Stimulated activated CD8-positive, alpha-beta memory T cell treated with anti-CD3 and anti-CD28 coated beads, Interleukin-4, amount 100 ng/mL, for 1 hour (primary cell): ENCODE measurements at places on chromosomes 16 and 17.

DNA sequence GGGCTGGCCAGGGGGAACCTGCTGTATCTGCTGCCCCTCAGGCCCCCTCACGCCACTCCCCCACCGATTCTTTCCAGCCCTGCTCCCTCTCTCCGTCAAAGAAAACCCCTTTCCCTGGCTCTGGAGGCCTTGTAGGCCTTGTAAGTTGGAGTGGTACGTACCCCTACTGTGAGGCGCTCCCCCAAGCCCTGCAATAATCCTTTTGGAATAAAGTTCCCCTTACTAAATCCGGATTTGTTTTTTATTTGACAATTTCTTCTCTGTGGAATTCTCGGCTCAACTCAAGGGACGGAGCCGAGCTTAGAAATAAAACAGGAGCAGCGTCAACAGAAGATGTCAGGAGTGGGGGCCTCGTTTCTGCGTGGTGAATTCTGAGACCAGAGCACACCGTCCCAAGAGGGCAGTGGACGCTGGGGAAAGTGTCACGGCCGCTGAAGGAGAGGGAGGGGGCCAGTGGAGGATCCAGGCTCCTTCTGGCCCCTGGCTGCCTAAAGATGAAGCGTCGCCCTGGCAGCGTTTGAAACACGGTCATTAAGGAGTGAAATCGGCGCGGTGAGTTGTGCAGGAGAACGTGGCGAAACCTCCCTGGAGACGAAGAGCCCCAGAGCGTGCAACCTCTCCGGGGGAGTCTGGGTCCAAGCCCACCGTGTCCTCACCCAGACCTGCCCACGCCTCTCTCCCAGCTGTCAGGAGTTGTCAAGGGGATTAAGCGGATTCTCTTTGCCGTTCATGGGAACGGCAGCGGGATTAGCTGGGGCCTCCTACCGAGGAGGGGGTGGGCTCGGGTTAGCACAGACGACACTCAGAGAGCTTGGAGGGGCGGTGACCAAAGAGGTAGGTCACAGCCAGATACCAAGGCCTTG, 47.0 kb downstream of the SLC7A5 start:
- DNase-seq, result no peak

- no peak for DNase-seq
These were observed 12.7 kb upstream of the FAM20A start for GRCh38 chr17:68613739-68614298.

DNA sequence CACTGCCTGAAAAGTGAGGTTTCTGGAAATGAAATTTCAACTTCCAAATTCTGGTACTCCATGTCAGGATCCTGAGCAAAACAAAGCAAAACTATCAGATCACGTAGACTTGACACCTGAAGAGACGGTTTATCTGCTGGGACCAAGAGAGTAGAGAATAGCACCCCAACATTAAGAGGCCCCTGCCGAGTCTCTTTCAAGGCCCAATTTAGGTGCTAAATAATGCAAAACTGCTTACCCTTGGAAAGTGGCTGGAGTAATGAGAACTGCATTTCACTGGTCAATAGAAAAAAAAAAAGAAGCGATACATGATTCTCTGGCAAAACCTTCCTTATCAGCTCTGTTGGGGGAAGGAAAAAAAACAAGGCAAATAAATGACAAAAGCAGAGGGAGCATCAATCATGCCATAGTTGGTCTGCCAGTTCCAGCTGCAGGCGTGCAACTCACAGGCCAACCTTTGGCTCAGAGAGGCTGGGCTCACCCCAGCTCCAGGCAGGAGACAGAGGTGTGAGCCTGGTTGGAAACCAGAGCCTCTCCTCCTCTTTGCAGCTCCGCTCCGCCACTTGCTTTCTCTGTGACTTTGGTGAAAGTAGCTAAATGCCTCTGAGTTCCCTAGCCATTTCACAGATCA, 595.2 kb downstream of the TOX3 start:
- DNase-seq, result no peak

- DNase-seq, result no peak
These were observed at the start of gene LPCAT2 for GRCh38 chr16:55508941-55509931. LPCAT2 (plus strand) TSS chr16:55509072; CDS start chr16:55509182, 110 bp downstream.

DNA sequence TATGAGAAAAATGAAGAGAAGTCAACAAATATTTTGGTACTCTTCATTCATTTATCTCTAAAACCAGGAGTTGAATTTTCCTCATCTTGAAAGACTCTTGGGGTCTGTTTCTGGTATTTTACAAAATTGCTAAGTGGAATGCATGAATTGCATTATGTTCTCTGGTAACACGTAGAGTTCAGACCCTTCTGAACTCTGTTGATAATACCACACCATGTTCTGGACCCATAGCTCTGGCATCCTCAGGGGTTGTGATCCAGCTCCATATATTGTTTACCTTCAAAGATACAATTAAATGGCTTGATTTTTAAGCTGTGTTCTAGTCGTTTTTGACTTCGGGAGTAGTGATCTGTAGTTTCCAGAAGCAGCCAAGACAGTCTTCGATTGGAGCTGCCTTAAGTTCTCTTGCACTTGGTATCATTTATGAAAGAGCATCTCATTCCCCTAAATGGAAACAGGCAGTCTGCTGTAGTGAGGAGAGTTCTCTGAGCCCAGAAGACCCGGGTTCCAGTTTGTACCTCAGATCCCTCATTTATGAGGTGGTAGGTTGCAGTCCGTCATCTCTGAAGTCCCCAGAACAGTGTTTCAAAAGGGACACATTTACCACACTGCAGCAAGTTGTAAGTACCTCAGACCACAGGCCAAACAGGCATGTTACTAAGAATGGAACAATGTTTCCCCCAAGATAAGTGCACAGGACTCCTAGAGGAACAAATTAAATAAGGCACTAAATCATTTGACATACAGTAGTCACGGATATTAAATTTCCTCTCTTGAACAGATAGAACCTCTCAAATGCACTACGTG, 9.6 kb downstream of the PSMD7 start:
- no peak for DNase-seq

GRCh38 chr16:88857728-88858339, 907 bp downstream of the TRAPPC2L start:
- DNase-seq, result peak; percentile 38

DNA sequence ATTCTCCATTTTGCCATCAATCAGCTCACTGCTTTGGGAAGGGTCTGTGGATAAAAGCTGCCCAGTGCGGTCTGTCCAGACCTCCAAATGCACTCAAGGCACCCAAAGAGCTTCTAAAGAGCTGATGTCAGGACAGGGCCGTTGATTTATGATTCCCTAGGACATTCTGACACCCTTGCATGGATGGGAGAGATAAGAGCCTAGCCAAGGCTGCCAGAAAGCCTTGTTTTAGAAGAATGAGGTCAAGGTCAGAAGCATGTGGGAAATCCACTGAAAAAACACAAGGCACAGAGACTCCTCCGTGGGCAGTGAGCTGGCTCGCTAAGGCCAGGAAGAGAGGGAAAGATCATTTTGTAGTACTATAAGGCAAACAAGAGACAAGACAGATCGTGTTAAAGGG, 214.0 kb downstream of the CDH11 start:
- no peak for DNase-seq

DNA sequence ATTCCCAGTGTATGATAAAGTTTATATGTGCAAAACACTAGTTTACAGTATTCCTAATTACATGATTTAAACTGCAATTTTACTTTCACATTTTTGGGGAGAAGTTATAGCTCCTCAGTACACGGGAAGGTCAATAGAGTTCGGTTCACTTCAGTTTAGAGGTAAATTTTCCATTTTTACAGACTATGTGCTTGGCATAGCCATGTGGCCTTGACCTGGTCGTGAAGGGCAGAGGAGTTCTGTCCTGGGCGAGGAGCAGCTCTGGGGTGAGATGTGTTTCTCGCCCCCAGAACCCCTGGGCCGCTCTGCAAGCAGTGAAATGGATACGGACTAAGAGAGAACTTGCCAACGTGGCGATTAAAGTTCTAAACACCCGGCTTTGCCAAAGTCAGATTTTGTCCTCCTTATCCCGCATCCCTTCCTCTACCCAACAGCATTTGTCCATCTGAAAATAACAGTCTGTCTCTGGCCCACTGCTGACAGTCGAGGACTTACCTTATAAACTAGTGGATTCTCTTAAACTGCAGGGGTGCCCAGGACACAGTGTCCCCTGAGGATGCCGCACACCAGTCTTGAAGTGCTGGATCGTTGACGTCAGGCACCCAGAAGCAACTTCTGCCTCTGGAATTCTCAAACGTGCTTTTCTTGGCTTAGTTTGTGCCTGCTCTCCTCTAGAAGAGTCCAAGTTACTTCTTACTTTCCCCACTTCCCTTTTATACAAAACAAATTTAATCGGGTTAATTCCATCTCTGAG, 1.5 kb upstream of the SIAH1 start:
- DNase-seq, result no peak

GRCh38 chr17:73027130-73027741, 65.3 kb downstream of the SLC39A11 start:
- DNase-seq, result no peak

- no peak for DNase-seq
These were observed 2.8 kb downstream of the TMC8 start for GRCh38 chr17:78133179-78133951.

- DNase-seq, result no peak
These were observed 77.9 kb downstream of the SYCE1L start for GRCh38 chr16:77277141-77277540.

GRCh38 chr16:23052908-23053580, 96.2 kb downstream of the USP31 start:
- no peak for DNase-seq

DNA sequence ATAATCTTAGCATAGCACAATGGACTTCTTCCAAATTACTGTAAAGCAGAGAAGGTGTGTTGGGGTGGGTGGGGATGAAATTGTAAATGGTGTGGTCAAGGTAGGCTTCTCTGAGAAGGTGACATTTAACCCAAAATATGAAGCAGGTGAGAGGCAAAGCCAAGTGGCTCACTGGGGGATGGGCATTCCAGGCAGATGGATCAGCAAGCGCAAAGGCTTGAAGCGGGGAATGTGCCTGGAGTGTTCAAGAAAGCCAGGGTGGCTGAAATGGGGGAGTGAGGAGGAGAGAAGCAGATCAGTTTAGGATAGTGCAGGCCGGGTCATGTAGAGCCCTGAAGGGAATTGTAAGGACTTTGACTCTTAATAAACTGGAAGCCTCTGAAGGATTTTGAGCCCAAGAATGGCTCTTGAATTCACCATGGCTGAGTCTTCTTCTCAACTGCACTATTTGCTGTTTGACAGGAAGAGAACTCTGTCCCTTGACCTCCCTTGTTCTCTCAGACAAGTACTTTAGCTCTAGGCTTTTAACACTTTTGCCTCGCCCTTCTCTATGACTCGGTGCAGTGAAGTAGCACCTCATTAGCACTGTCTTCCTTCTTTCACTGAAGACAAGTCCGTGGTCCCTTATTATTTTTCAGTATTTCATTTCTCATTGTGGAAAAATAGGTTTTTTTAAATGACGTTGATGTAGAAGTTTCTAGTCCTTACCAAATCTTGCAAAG, 14.7 kb downstream of the CACNG3 start:
- DNase-seq, result no peak

DNA sequence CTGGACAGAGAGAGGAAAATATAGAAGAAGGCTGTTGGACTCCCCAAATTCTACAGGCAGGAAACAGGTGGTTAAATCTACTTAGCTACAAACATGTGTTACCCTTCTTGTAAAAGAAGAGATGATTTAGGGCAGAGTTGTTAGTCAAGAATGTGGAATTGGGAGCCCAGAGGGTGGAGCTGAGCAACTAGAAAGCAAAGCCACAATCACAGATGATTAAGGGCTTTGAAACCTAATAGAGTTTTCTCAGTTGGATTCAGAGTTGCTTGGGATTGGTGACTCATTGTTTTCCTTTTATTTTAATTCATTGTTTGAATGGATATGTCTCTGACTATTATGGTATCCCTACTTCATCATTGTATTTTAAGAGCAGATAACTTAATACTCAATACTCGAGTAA, 6.2 kb downstream of the ACSM5 start:
- DNase-seq, result no peak

DNA sequence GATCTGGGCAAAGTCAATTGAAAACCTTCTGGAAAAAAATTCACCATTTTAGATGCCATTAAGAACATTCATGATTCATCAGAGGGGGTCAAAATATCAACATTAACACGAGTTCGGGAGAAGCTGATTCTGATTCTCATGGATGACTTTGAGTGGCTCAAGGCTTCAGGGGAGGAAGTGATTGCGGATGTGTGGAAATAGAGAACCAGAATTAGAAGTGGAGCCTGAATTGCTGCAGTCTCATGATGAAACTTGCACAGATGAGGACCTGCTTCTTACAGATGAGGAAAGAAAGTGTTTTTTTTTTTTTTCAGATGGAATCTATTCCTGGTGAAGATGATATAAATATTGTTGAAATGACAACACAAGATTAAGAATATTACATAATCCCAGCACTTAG, 12.9 kb downstream of the ITGAX start:
- no peak for DNase-seq

- DNase-seq, result no peak
These were observed 3.5 kb upstream of the SNX29 start for GRCh38 chr16:11973070-11973469.

DNA sequence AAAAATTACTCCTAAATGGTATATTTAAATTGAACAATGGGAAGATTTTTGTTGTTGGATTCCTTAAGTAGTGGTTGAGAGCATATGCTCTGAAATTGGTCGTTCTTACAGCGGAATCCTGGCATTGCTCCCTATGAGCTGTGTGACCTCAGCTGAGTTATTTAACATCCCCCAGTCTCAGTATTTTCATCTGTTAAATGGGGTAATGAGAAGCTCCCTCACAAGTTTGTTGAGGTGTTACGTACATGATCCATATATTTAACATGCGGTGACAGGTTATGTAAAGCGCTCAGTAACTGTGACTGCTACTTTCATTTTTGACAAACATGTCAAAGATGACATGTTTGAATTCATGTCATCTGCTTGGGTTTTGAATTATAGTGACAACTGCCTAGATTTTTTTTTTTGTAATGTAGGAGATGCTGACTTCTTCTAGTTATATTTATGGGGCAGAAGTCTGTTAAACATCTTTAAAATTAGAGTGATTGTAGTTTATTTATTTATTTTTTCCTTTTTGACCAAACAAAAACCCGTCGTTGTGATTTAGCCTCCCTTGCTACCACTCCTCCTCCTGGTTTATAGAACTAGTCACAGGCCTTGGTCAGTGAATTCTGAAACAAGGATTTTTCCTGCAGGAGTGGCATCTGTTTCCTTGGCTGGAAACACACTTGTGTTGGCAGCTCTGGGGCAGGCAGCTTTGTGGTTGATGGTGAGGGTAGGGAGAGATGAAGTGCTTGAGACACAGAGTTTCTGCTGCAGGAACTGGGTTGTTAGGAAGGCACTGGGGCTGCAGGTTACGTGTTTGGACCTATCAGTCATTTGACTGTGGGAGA, 268.8 kb downstream of the SNX29 start:
- no peak for DNase-seq

DNA sequence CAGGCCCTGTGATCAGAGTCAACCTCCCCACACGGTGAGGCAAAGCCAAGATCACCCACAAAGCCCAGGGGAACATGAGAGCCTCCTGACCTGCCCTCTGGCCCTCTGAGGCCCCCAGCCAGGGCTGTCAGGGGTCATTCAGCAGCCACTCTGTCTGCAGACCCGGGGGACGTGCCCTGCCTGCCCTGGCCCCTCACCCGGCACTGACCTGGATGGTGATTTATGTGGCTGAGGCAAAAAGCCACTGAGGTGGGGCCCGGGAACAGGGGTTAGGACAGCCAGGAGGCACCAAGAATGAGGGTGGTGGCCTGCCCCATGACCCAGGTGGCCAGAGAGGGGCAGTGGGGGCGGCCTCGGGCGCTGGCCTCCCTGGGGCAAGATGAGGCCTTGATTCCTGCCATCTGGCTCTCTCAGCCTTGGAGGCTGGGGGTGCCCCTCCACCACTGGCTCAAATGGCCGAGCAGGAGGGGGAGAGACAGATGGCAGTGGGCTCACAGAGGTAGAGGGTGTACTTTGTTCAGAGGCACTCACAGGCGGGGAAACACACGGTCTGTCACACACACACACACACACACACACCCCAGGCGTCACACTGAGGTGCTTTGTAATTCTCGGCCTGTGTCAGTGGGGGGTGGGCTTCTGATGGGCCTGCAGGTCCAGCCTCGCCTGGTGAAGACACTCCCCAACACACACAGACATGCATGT, 174.0 kb upstream of the GSE1 start:
- no peak for DNase-seq
